BJ (cell line): ENCODE measurements at places on chromosomes 6 and 20.

DNA sequence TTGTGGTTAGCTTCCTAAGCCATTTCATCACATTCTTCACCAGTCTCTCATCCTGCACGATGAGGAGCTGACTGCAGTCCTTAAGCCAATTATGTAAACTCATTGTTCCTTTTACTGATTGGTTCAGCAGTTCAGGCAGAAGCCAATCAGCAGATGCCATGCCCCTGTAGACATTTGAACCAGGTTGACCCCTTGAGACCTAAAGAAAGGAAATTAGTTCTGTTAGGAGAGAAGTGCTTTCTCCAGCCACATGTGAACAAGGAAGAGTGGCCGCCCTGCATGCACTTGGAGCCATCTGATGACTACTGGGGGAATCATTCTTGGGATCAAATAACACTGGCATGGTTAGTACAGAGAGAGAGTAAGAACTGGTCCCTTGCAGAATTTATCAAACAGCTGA is 535.2 kb upstream of the ID4 start:
- DNase-seq: no peak

DNA sequence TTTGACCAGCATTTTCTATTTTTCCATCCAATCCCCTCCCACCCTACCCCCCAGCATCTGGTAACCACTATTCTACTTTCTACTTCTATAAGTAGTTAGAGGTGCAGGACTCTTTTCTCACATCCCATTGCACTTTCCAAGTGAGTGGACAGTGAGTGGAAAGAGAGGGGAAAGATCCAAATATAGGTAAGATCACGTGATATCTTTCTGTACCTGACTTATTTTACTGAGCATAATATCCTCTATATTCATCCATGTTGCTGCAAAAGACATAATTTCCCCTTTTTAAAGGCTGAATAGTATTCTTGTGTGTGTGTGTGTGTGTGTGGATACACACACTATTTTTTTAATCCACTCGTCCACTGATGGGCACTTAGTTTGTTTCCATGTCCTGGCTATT is 18.1 kb downstream of the RBM24 start:
- DNase-seq: no peak

DNA sequence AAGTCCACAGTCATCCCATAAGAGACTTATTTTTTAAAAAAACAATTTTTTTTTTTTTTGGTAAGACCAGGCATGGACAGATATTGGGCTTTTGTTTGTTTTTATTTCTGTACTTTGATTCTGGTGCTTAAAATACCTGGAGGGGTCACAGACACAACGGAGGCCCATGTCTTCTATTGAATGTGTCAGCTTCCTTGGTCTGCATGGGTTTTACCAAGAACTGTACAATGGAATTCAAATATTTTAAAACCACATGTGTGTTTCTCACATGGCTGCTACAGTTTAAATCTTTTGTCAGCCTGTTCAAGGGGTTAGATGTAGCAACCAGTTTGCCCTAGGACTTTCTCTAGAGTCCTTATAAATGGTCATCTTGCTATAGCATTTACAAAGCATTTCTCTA is 139.8 kb downstream of the SOX4 start:
- DNase-seq: no peak

- DNase-seq: no peak
Observed at GRCh38 chr20:44997171-44997570, 30.9 kb downstream of the STK4 start.

DNA sequence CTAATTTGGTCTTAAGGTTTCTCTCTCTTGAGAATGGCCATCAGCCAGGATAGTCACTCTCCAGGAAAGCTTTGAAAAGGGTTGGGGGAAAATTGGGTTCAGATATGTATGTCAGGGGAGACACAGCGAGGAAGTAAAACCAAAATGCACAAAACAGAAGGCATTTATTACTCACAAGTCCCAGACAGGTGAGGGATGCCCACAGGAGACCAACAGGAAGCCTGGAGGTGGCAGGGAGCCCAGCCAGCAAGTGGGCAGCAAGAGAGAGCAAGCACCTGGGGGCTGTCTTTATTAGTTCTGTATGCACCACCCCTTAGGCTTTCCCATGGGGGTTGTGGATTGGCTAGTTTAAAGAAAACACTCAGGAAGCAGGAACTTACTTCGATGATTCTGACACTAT is 707.7 kb downstream of the KIF16B start:
- no peak for DNase-seq

GRCh38 chr20:62134735-62135231 is 8.4 kb downstream of the PSMA7 start:
- no peak for DNase-seq

DNA sequence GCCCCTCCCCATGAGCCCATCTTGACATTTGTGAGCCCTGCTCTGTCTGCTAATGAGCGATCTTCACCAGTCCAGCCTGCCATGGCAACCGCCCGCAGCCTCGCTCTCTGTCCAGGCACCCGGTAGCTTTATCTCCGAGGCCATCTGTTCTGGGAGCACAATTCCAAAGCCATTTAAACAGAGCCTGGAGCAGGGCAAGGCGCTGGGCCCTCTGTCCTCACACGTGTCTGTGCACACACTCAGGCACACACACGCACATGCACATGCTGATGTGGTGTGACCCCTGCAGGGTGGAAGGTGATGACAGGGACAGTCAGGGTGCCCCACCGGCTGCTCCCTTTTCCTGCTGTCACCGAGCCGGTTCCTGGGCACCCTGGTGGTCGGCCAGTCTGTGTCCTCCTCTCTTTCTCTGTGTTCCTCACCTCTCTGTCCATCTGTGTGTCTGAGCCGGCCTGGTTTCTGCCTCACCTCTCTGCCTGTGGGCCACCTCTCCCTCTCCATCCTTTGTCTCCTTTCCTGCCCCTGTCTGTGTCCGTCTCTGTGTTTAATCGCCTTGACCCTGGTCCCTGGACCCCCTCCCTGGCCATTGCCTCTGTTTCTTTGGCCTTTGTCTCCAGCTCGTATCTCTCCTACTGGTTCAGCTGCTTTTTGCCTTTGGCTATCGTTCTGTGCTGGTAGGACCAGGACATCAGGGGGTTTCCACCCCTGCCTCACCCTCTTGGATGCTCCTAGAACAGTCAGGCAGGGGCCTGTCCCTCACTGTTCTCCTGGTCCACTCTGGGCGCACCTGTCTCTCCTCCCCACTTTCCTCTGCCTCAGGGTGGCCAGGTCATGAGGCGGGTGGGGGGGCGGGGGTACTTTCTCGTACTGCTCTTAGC is 8.8 kb upstream of the MYT1 start:
- no peak for DNase-seq

DNA sequence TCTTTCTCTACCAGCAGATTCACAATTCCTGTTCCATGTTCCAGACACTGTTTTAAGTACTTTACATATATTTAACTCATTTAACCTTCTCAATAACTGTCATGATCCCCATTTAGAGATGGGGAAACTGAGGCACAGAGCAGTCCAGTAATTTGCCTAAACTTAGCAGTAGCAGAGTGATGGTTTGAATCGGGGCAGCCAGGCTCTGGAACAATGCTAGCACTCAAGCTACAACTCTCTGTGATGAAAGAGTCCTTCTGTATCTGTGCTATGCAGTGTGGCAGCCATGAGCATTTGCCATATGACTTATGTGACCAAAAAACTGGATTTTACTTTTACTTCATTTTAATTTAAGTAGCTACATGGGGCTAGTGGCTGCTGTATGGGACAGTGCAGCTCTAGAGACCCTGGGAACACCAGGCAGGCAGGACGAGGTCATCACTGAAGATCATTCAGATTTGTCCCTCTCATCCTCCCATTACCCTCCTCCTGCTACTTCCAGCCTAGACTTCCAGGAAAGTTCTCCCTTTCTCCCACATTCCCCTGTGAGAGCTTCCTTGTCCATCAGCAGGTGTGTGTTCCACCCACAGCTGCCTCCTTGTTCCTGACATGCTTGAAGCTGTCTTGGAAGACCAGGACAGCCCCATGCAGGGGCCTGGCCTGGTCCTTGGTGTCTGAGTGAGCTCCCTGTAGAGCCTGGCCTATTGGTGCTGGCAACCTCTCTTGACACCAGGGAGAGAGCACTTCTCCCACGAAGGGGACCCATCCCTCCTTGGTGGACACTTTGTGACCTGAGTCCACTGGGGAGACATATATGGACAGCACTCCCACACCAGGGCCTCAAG is 157.0 kb downstream of the MRPL14 start:
- no peak for DNase-seq

GRCh38 chr6:169194737-169195136 is 58.9 kb downstream of the THBS2 start:
- no peak for DNase-seq

DNA sequence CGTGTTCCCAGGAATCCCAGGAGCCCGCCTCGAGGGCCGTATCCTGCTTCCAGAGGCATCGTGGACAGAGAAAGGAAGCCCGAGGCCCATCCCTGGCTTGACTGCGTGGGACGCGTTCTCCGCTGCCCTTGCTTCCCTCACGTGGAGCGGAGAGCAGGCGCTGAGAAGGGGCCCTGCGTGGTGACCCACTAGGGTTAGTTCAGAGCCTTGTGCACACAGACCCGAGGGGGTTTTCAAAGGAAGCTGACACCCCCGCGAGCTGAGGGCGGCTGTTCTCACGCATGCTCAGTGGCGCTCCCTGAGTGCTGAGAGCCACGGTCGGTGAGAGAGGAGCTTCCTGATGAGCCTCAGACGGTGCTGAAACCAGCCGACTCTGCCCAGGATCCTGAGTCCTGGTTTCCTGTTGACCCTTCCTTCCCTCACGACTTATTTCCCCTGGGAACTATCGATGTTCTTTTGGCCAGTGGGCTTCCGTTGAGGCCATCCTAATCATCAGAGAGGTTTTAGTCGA is 28.9 kb upstream of the CCR6 start:
- DNase-seq: no peak
